ENCODE measurements at places on chromosomes 7 and 10.

- H3K27me3 ChIP-seq: peaks cover 2% of the 10 kb centered on the region
- H3K27ac ChIP-seq: no peak overlapping the region
- H3K4me1 ChIP-seq: no peaks in the 10 kb centered on the region
- DNase-seq: no peak
Observed at GRCh38 chr7:134916171-134916883, 70.0 kb upstream of the AGBL3 start.

DNA sequence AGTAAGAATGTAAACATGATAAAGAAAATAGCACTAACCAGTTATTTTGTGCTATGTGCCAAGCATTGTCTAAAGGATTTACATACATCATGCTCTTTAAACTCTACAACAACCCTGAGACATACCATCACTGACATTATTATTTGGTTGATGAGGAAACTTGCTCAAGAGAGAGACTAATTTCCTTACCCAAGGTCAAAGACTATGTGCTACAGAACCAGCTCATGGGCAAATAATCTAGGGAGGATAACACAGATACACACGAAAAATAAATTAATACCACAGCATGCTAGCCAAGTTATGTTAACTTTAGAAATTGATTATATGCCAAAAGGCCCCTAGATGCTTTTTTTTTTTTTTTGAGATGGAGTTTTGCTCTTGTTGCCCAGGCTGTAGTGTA lies 2.7 kb downstream of the ANKRD16 start:
- H3K36me3 ChIP-seq: peaks cover 14% of the 10 kb centered on the region
- peaks cover 2% of the 10 kb centered on the region for H3K27me3 ChIP-seq
- H3K27ac ChIP-seq: no peak overlapping the region
- H3K4me3 ChIP-seq: peak overlapping the region; percentile 56
- peaks cover 27% of the 10 kb centered on the region for H3K4me1 ChIP-seq

DNA sequence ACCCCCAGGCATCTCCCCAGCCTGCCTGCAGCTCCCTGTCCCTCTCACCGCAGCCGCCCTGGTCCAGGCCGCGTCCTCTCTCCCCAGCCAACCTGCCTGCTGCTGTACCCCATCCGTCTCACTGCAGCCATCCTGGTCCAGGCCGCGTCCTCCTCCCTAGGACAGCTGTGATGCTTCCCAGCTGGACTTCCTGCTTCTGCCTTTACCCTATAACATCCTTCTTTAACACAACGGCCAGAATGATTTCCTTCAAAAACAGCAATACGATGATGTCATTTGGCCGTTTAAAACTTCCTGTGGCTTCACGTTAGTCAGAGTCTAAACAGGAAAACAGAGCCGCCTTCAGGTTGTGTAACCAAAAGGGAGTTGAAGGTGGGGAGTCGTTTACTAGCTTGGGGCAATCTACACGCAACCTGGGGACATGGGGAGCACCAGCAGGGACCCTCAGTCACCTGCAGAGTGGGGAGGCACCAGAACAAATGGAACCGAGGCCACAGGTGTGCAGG lies 32.2 kb upstream of the ZFAND2A start:
- no peaks in the 10 kb centered on the region for H3K36me3 ChIP-seq
- H3K27ac ChIP-seq: no peak overlapping the region
- H3K27me3 ChIP-seq: peaks cover 19% of the 10 kb centered on the region
- no peak for DNase-seq

DNA sequence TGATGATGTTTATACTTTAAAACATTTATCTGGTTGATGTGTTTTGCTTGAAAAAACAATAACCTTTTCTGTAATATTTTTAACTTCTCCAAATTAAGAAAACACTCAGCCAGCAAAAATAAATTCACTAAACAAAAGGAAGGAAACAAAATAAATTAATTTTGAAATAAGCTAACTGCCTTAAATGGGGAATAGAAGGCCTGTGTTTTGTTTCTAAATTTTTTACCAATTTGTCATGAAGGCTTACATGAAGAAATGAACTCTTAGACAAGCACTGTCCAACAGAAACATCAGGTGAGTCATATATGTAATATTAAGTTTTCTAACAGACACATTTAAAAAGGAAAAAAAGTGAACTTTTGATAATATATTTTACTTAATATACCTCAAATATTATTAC lies 68.5 kb downstream of the LRRN3 start:
- no peak overlapping the region for H3K27ac ChIP-seq
- H3K4me1 ChIP-seq: no peaks in the 10 kb centered on the region
- H3K36me3 ChIP-seq: no peaks in the 10 kb centered on the region
- H3K4me3 ChIP-seq: no peak overlapping the region

DNA sequence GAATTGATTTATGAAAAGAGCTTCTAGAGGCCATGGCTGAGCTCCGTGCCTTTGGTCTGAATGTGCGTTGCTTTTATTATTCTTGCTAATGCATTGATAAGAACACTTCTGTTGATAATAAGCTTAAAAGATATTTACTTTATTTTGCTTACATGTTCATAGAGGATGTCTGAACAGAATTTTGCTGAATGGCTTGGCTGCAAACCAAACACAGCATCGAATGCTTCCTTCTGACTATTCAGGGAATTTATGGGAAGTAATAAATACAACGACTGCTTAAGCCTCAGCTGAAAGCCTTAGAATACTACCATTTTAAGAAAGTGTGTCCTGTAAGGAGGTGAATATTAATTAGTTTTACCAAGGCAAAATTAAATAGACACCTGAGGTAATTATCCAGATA lies 643.5 kb upstream of the POT1 start:
- no peaks in the 10 kb centered on the region for H3K4me1 ChIP-seq
- no peak overlapping the region for H3K27ac ChIP-seq
- no peaks in the 10 kb centered on the region for H3K36me3 ChIP-seq
- no peak for DNase-seq
- H3K4me3 ChIP-seq: no peak overlapping the region
- H3K27me3 ChIP-seq: no peaks in the 10 kb centered on the region

GRCh38 chr7:126403040-126403439 lies 849.7 kb downstream of the GRM8 start:
- no peak overlapping the region for H3K27ac ChIP-seq
- H3K4me1 ChIP-seq: no peaks in the 10 kb centered on the region
- DNase-seq: no peak
- H3K4me3 ChIP-seq: no peak overlapping the region
- no peaks in the 10 kb centered on the region for H3K27me3 ChIP-seq
